ENCODE measurements at places on chromosomes 1 and 21. TPM values are rescaled to one million over a fixed set of nuclear protein-coding genes. Genes with fewer than 3 reads are reported as not detected.

Gene BRINP2
- total RNA-seq = not detected

Gene DESI2
- total RNA-seq = 159 TPM

Gene OR2L5
- not detected for total RNA-seq

Gene KAZN
- 1.0 TPM for total RNA-seq

Gene PLEKHA6
- not detected for total RNA-seq

Gene LCE3E
- total RNA-seq = not detected

Gene GPR37L1
- not detected for total RNA-seq

Gene ARMH1
- total RNA-seq = not detected

Gene OR6K3
- total RNA-seq = not detected

Gene LTN1
- total RNA-seq = 10.8 TPM

Gene CACNA1S
- not detected for total RNA-seq

Gene PANK4
- total RNA-seq = 17.3 TPM

Gene S100A14
- not detected for total RNA-seq

Gene TBCE
- 60.4 TPM for total RNA-seq

Gene RGS16
- not detected for total RNA-seq

Gene FAM72A
- total RNA-seq = 5.6 TPM

Gene DTL
- 35.1 TPM for total RNA-seq

Gene GRHL3
- not detected for total RNA-seq

Gene CELA3B
- total RNA-seq = not detected

Gene LGALS8
- 22.8 TPM for total RNA-seq

Gene GPR61
- total RNA-seq = not detected

Gene KRTAP19-3
- total RNA-seq = not detected

Gene RGS18
- not detected for total RNA-seq

Measured in MG63 (cell line).